ENCODE measurements at places on chromosomes 12 and 14. TPM values are rescaled to one million over a fixed set of nuclear protein-coding genes. Genes with fewer than 3 reads are reported as not detected.

DNA sequence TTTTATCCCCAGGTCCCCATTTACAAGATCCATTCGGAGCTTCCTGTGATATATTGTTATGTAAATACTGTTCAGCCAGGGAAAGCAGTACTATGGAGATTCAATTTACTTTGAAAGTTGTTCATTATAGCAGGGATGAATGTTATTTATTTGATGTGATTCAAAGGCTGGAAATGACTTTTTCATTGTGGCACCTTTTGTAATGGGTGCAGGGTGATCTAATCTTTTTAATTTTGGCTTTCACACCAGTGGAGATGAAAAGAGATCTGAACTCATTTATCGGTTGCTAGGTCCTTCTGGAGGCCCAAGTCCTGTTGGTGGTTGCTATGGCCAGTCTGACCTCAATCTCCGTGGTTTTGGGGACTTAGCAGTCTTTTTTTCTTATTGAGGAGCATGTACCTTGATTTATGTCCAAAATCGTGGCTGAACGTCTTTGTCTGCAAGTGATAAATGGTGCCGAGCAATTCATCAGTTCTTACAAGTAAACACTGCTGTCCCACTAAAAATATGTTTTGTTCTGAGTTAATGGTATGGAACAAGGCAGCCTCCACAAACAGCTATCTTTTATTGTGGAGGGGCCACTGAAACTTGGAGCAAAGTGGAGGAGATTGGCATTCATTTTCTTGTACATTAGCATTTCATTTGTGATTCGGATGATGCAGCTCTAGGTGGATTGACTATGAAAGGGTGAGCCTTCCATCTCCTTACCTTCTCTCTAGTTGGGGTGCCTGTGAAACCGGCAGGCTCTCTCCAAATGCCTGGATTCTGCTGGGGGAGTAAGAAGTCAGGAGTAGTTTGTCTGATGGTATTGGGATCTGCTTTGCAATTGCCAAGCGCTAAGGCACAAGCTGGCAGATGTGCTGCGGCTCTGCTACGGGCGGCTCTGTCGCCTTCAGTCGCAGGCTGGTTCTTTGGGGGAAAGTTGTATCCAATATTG lies 2.0 kb downstream of the RMST start:
- DNase-seq: no peak
- H3K36me3 ChIP-seq: no peaks in the 10 kb centered on the region
- peaks cover 41% of the 10 kb centered on the region for H3K27me3 ChIP-seq
- no peak overlapping the region for H3K4me3 ChIP-seq

DNA sequence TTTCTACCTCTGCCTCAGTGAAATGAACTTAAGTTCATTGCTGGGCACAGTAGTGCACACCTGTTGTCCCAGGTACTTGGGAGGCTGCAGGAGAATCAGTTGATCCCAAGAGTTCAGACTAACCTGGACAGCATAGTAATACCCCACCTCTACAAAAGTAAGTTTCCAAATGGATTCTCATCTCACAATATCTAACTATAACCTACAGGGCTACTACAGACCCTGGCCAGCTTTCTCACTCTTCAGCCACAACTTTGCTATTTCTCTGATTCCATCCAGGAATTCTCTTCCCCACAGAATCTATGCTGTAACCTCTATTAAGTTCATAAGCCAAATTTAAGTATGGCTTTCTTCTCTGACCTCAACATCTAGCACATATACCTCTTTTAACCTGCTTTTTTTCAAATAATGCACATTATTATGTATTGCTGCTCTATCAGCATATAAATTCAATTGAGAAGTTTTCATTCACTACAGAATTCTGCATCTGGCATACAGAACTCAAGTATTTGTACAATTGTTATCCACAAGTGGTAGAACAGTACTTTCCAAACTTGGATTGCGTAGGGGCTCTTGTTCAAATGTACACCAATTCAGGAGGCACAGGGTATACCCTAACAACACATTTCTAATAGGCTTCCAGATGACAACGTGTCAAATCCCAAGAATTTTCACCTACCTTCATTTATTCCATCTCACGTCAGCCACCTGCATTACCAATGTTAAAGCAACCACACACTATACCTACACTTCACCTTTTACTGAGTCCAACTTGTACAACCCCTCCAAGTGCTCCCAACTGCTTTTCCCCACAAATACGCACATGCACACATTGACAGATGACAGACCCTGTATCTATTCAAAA lies 3.8 kb downstream of the RPS29 start:
- DNase-seq: no peak
- H3K36me3 ChIP-seq: peaks cover 39% of the 10 kb centered on the region
- H3K27me3 ChIP-seq: no peaks in the 10 kb centered on the region
- H3K4me3 ChIP-seq: no peak overlapping the region

Gene CMA1
- total RNA-seq: not detected

Gene TOMM20L
- total RNA-seq: not detected

DNA sequence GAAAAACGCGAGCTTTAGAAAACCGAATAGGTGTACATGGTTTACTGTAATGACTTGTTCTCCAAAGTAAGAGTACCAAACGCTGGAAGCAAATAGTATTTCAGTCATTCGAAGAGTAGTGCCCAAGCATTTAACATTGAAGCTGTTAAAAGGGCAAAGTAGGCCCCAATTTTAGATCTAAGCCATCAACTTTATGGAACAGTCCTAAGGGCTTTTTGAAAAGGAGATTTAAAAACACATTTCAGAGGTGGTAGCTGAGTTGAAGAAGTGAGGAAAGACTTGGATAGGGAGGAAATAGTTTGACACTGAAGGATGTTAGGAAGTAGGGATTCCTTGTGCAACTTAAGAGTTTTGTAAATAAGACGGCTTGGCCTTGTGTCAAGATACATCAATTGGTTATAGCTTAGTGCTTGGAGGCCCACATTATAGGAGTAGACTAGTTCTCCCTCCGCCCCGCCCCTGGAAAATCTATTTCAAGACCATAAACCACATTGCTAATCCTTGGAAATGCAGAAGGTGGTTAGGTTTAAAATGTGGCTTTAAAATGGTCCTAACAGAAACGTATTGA lies 783 bp upstream of the TUBA1B start:
- H3K4me1 ChIP-seq: peaks cover 37% of the 10 kb centered on the region
- peak overlapping the region; percentile 100 for H3K27ac ChIP-seq

GRCh38 chr14:84458881-84459280 lies 1071.1 kb upstream of the FLRT2 start:
- DNase-seq: no peak
- H3K4me1 ChIP-seq: no peaks in the 10 kb centered on the region
- no peak overlapping the region for H3K4me3 ChIP-seq

DNA sequence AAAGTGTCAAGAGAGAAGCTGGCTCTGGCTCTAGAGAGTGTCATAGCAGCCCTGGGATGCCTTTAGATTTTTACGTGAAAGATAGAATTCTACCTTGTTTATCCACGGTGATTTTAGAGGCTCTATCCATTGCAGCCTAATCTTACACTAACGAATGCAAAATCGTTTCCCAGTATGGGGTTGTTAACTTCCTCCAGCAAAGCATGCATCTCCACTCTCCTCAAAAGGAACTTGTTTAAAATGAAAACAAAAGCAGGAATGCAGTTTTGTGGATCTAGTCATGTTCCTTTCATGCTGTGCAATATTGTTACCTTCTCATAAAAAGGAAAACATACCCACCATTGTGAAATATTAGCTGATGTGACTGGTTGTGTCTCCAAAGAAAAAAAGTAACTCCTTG lies 88.4 kb downstream of the ANO2 start:
- H3K27ac ChIP-seq: no peak overlapping the region
- peaks cover 17% of the 10 kb centered on the region for H3K27me3 ChIP-seq
- no peaks in the 10 kb centered on the region for H3K4me1 ChIP-seq
- no peak for DNase-seq
- H3K4me3 ChIP-seq: no peak overlapping the region

GRCh38 chr12:59403259-59403932 lies 192.4 kb upstream of the SLC16A7 start:
- H3K27me3 ChIP-seq: no peaks in the 10 kb centered on the region
- peaks cover 5% of the 10 kb centered on the region for H3K4me1 ChIP-seq
- H3K4me3 ChIP-seq: no peak overlapping the region
- peak; percentile 68 for DNase-seq
- peak overlapping the region; percentile 36 for H3K27ac ChIP-seq

GRCh38 chr12:115504306-115505290 lies 772.9 kb downstream of the MED13L start:
- no peak overlapping the region for H3K4me3 ChIP-seq
- no peak for DNase-seq
- no peaks in the 10 kb centered on the region for H3K27me3 ChIP-seq
- no peak overlapping the region for H3K27ac ChIP-seq

DNA sequence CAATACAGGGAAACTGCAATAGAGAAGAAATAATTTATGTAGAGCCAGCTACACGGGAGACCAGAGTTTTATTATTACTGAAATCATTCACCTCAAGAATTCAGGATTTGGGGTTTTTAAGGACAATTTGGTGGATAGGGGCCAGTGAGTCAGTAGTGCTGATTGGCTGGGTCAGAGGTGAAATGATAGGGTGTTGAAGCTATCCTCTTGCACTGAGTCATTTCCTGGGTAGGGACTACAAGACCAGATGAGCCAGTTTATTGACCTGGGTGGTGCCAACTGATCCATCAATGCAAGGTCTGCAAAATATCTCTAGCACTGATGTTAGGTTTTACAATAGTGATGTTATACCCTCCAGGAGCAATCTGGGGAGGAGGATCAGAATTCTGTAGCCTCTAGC lies 486.3 kb downstream of the LRIG3 start:
- no peak for DNase-seq
- H3K4me1 ChIP-seq: no peaks in the 10 kb centered on the region
- no peak overlapping the region for H3K4me3 ChIP-seq
- no peak overlapping the region for H3K27ac ChIP-seq
- H3K36me3 ChIP-seq: no peaks in the 10 kb centered on the region
- no peaks in the 10 kb centered on the region for H3K27me3 ChIP-seq

GRCh38 chr12:23949348-23950209 lies at the start of gene SOX5:
SOX5 (minus strand) TSS chr12:23949670; CDS start chr12:23949601, 69 bp downstream.
- peak within 1 kb of the TSS; percentile 35 for H3K4me3 ChIP-seq
- no peak within 1 kb of the TSS for H3K27ac ChIP-seq
- no peaks in the 10 kb centered on the region for H3K27me3 ChIP-seq

GRCh38 chr14:69535230-69535848 lies 39.3 kb downstream of the CCDC177 start:
- H3K27me3 ChIP-seq: no peaks in the 10 kb centered on the region
- no peak for DNase-seq
- H3K27ac ChIP-seq: no peak overlapping the region
- H3K36me3 ChIP-seq: no peaks in the 10 kb centered on the region
- no peak overlapping the region for H3K4me3 ChIP-seq

GRCh38 chr14:95138876-95139275 lies 18.5 kb downstream of the DICER1 start:
- DNase-seq: no peak
- H3K27ac ChIP-seq: peak overlapping the region; percentile 26
- no peaks in the 10 kb centered on the region for H3K27me3 ChIP-seq
- peaks cover 80% of the 10 kb centered on the region for H3K4me1 ChIP-seq

DNA sequence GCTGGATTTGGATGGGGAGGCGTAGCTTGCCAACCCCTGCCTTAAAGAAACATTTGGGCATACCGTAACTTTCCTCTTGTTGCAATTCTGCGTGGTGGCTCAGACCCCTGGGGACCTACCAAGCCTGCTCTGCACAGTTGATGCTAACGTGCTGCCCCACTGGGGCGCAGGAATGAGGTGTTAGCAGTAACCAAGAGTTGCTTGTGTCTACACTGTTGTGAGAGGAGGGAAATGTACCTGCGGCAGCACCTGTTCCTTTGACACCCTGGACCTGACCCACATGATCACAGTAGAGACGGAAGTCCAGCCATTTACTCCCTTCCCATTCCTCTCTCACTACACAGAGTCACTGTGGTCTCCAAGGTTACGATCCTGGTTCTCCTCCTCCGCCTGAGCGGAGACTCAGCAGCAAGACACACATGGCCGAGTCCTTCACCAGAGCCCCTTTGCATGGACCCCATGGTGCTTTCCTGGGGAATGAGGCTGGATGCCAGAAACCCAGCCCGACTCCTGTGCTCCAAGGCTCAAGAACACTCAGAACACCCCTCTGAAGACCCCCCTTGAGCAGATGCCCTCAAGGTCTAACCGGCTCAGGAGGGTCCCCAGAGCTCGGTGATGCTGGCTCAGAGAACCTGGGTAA lies 84.8 kb downstream of the FBXL14 start:
- H3K27me3 ChIP-seq: no peaks in the 10 kb centered on the region
- no peaks in the 10 kb centered on the region for H3K4me1 ChIP-seq
- no peak overlapping the region for H3K27ac ChIP-seq
- H3K4me3 ChIP-seq: no peak overlapping the region
- no peaks in the 10 kb centered on the region for H3K36me3 ChIP-seq

DNA sequence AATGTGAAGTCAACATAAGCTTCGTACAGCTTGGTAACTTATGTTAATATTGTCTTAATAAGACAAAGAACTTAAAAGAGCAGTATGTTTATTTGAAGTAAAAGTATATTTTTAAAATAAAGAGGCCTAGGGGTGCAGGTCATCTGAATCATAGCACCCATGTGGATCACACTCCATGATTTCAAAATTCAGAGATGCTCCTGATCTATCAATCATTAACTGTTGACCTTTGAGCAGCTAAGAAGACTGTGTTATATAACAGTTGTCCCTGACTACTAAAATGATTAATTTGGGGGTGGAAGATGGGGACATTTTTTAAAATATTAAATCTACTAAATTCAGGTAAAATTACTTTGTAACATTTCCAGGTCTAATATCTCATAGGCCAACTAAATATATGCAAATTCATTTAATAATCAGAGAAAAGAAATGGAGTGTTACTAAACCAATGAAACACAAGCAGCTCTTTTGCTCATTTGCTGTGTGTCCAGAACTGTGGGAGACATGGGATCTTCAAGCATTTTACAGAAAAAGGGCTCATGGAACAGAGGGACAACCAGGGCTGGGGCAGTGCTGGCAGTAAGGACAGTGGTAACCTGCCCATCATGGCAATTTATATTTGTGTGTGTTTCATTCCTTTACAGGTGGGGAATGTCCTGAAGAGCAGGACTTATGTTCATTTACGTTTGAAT lies 120.7 kb upstream of the PCED1B start:
- no peaks in the 10 kb centered on the region for H3K27me3 ChIP-seq
- no peaks in the 10 kb centered on the region for H3K36me3 ChIP-seq
- H3K4me3 ChIP-seq: no peak overlapping the region
- DNase-seq: no peak

Data from left lung (tissue), 14 donors.